ENCODE measurements at places on chromosomes 4 and X. TPM values are rescaled to one million over a fixed set of nuclear protein-coding genes. Genes with fewer than 3 reads are reported as not detected.

The SLC26A1 gene
- total RNA-seq = 0.36 TPM

The FTSJ1 gene
- 67.3 TPM for total RNA-seq

The CD38 gene
- total RNA-seq = under 0.01 TPM

The AFM gene
- total RNA-seq = not detected

The PAGE5 gene
- total RNA-seq = not detected

The TEX13B gene
- not detected for total RNA-seq

The SH3TC1 gene
- 3.5 TPM for total RNA-seq

The NUDT11 gene
- 17.4 TPM for total RNA-seq

The FAM9B gene
- total RNA-seq = not detected

The SPATA18 gene
- 41.3 TPM for total RNA-seq

The ETDB gene
- total RNA-seq = not detected

The BEX1 gene
- 4.4 TPM for total RNA-seq

The NPY1R gene
- total RNA-seq = under 0.01 TPM

The CFAP47 gene
- total RNA-seq = not detected

The DCAF8L2 gene
- not detected for total RNA-seq

The DCLK2 gene
- total RNA-seq = 11.6 TPM

The C4orf51 gene
- total RNA-seq = not detected

The CWH43 gene
- not detected for total RNA-seq

The TLR2 gene
- total RNA-seq = 0.36 TPM

The METTL14 gene
- 28.0 TPM for total RNA-seq

The RTL9 gene
- total RNA-seq = 0.72 TPM

The GPR82 gene
- total RNA-seq = not detected

The FAM236A gene
- not detected for total RNA-seq

The MAP9 gene
- 18.1 TPM for total RNA-seq

The GSX2 gene
- not detected for total RNA-seq

The DUX4 gene
- not detected for total RNA-seq

The PNCK gene
- total RNA-seq = 0.29 TPM

The SHOX gene
- total RNA-seq = 13.4 TPM
